ENCODE measurements at places on chromosomes 7 and 10.

DNA sequence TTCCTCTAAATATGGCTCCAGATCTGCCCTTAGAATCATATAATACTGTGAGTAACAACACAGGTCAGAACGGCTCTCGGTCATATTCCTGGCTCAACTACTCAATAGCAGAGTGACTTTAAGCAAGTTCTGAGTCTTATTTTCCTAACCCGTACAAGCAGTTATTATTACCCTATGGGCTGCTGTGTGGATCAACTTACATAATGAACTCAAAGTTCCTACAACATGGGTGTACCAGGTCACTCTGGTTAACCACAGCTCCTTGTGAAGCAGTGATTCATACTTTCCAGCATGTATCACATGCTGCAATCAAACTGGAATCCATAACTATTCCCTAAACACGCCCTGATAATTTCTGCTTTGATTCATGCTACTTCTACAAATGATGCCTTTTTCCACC, 107.3 kb downstream of the LRRN3 start:
- DNase-seq: no peak

GRCh38 chr7:23925088-23925487, 215.1 kb downstream of the STK31 start:
- DNase-seq: no peak

DNA sequence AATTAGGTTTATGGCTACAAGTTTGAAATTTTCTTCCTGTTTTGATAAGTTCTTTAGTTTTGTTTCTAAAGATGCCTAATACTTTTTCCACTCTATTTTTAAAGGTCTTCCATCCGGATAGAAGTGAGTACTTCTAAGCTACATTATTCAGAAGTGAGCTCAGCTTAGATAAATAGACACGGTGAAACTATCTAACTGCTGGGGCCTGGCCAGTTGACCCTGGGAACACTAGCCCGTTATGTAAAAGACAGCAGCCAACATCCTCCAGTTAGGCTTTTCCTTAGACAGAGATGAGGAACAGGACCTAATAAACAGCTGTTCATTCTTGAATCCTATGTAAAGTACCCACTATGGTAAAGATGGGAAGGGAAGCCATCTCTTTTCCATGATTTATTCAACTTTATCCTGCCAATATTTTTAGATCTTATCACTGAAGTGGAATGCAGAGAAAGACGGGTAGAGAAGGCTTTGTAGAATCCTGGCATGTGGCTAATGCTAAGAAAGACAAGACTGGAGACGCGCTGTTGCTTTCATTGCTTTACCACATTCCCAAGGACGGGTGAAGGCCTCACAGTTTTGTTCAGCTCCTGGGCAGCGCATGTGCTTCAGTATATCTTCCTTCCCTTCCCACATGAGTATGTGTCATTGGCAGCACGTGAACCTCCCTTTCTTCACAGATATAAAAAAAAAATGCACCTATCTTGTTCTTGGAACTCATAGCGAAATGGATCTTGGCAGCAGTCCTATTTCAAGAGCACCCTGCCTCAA, 340.0 kb upstream of the MEOX2 start:
- no peak for DNase-seq

DNA sequence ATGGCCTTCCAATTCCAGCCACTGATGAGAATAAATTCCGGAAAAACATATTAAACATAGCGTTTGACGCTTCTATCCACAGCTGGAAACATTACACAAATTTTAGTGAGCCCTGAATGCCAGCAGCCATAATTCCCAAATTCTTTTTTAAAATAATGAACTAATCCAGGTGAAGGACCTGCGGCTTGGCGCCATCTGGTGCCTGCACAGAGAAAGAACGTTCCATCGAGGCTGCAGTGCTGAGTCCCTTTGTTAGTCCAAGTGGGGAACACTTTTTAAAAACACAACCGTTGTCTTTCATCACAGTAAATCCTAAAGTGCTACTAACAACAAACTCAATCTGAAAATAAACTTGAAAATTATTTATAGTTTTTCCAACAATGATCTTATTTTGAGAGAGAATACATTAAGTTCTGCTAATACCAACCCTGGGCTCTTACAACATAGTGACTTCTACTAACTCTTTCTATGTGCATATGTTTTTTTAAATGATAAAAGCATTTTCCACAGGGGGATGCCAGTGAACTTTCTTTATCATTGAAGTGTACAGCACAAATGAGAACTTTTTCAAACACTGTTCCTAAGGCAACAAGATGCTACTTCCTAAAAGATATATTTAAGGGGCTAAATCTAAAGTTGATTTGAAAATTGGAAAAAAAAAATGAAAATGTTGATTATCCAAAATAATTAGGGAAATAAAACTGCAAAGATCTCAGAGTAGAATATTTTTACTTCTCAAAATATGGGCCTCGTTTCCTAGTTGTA, 166.9 kb upstream of the RNF32 start:
- no peak for DNase-seq

- no peak for DNase-seq
Observed at GRCh38 chr10:33115738-33116719, 158.0 kb upstream of the ITGB1 start.

GRCh38 chr7:155342313-155342712, 44.6 kb downstream of the INSIG1 start:
- no peak for DNase-seq

DNA sequence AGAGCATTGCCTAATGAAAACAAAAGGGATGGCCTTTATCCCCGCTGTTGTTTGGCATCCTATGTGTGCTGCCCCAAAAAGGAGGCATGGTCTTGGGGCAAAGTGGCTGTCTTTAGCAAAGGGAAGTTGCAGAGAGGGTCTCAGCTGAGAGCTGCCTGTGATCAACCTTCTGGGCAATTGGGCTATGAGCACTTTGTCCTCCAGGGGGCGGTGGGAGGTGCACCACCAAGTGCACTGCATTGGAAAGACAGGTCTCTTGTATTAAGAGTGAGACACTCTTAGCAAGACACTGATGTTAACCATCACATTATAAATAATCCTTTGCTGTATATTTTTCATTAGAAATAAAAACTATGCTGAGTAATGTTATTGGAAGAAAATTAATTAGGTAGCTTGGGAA, 314.8 kb downstream of the POM121L12 start:
- no peak for DNase-seq

- no peak for DNase-seq
Observed at GRCh38 chr10:112332509-112333228, 41.2 kb upstream of the ACSL5 start.

DNA sequence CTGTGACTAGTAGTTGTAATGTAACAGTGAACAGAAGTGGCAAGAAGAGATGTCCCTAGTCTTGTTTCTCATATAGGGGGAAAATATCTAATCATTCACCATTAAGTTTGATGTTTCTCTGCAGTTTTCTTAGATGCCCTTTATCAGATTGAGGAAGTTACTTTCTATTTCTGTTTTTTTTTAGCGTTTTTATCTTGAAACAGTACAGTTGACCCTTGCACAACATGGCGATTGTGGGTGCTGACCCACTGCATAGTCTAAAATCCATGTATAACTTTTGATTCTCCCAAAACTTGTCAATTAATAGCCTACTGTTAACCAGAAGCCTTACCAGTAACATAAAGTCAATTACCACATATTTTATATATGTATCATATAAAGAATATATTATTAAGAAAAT, 192.0 kb downstream of the ADK start:
- DNase-seq: no peak

DNA sequence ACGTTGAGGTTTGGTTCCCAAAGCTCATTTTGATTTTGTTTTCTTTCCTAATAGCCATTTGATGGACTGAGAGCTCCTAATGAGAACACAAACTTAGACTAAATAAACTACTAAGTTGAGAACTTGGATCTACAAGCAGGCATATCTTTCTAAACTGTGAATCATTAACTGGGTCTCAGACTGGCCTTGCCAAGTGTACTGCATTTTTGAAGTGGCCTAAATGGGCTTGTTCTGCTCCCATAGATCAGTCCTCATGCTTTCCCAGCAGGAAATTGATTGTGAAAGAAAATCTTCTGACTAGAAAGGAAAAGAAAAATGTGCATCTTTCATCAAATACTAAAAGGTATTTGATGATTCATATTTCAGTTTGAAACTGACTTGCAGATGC, 46.7 kb upstream of the RBM33 start:
- no peak for DNase-seq

DNA sequence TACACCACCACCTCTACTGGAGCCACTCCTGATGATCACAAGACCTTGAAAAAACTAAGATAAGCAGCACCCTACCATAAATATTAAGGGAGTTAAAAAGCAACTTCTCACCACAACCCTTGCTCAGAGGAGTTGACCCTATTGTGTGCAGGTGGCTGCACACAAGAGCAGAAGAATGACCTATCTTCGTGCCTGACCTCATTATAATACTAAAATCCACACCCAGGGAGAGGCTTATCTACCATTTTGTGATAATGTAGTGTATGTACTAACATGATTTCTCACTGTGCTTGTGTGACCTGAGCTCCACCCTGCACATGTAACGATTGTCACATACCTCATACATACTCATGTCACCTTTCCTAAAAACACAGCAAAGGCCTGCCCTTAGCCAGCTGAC, 205.0 kb upstream of the MBL2 start:
- no peak for DNase-seq

DNA sequence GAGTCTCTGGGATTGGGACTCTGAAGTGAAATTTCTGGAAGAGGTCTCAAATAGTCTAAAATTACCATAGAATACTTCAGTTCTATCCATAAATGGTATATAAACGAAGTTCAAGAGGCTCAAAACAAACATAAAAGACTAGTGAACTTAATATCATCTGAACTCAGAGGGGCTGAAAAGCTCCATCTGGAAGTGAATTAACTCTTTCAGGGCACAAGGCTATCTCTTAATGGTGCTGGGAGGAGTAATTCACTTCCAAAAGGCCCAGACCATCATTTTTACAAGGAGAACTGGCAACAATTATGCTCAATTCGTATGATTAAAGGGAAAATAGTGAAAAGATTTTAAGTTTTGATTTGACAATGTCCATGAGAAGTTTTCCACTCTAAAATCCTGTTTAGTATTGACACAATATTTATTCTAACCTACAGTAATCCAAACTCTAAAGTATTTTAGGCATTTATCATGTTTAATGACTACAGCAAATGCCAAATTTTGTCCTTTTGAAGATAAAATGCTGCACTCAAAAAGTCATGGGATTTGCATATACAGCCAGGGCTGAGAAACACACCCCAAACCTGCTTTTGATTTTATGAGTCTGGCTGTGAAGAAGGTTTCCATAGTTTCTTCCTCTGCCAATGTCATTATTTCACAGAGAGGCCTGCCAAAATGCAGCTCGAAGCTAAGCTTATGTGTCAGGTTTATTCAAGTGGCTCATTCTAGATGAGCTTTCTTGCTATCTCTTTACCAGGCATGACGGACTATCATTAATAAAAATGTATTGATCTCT, 143.9 kb downstream of the HIBADH start:
- DNase-seq: no peak

- no peak for DNase-seq
Observed at GRCh38 chr7:45937301-45937700, 16.2 kb upstream of the IGFBP3 start.

- no peak for DNase-seq
Observed at GRCh38 chr10:78330884-78331283, 297.2 kb downstream of the RPS24 start.

DNA sequence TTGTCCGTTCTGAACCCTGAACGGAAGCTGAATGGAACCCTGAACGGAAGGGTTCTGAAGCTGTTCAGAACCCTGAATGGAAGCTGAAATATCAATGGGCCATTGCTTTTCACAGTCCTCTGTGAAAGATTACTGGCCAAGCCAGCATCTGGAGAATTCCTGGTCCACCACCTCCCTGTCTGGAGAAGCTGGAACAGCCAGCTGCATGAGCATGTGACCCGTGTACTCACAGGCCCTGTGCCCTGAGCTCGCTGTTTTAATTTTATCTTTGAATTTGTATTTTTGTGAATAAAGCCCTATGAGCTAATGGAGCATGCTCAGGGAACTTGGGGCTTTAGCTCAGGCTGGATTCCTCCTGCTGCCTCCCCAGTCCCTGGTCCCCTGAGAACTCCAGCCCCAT, 37.2 kb downstream of the HTRA1 start:
- no peak for DNase-seq

- no peak for DNase-seq
Observed at GRCh38 chr10:79068203-79068561, 584 bp upstream of the ZMIZ1 start.

- no peak for DNase-seq
Observed at GRCh38 chr7:130750755-130751154, 16.7 kb upstream of the KLF14 start.

DNA sequence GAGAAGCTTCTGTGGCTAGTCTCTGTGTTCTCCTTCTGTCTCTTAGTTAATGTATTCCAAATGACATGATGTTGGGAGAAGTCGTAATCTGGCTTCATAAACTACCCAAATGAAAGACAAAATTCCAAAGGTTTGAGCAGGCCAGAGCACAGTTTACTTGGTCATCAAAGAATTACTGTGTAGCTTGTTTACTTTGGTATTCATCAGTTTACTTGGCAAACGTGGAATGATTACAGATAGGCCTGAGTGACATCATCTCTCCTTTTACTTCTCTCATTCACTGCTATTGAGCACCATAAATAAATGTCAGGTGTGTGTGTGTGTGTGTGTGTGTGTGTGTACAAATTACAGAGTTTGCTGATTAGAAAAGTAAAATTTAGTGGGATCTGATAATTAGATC, 327.3 kb downstream of the PHTF2 start:
- DNase-seq: no peak

GRCh38 chr10:49172777-49173132, 15.4 kb downstream of the TMEM273 start:
- no peak for DNase-seq

GRCh38 chr7:46157404-46157803, 236.3 kb upstream of the IGFBP3 start:
- no peak for DNase-seq

DNA sequence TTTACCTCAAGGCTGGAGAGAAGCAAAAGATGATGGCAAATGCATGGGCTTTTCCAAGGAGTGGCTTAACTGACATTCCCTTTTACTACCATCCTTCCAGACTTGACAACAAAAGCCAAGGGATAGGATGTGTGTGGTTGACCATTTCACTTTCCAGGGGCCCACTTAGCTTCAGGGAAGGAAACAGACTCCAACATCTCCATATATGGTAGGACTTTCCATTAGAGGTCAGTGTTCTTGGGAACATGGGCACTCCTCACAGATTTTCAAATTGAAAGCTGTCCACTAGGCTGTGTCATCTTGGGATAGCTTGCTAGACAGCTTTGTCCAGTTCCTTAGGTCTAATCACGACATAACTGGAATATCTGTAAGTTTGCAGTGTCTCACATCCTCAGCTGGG, 118.1 kb upstream of the NAMPT start:
- DNase-seq: no peak

GRCh38 chr10:79005126-79005810, 63.5 kb upstream of the ZMIZ1 start:
- DNase-seq: no peak
